ENCODE measurements at places on chromosomes 5 and 9.

DNA sequence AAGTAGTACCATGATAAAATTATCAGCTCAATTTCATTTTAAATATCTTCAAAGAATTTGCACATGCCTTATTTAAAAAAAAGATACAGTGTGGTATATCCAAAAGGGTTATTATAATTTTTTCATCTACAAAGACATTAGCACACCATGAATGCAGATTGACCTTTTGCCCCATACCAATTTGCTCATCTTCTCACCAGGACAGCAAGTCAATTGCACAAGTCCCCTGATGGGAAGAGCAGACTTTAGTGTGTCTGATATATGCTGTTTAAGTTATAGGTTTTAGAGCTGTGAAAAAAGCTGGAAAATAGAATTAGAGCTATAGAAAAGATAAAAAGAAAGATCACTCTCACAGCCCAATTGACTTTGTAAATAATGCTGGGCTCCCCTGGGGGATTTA is 325.8 kb upstream of the CDH6 start:
- DNase-seq, result no peak

GRCh38 chr5:113371721-113372196 is 63.0 kb downstream of the TSSK1B start:
- no peak for DNase-seq

DNA sequence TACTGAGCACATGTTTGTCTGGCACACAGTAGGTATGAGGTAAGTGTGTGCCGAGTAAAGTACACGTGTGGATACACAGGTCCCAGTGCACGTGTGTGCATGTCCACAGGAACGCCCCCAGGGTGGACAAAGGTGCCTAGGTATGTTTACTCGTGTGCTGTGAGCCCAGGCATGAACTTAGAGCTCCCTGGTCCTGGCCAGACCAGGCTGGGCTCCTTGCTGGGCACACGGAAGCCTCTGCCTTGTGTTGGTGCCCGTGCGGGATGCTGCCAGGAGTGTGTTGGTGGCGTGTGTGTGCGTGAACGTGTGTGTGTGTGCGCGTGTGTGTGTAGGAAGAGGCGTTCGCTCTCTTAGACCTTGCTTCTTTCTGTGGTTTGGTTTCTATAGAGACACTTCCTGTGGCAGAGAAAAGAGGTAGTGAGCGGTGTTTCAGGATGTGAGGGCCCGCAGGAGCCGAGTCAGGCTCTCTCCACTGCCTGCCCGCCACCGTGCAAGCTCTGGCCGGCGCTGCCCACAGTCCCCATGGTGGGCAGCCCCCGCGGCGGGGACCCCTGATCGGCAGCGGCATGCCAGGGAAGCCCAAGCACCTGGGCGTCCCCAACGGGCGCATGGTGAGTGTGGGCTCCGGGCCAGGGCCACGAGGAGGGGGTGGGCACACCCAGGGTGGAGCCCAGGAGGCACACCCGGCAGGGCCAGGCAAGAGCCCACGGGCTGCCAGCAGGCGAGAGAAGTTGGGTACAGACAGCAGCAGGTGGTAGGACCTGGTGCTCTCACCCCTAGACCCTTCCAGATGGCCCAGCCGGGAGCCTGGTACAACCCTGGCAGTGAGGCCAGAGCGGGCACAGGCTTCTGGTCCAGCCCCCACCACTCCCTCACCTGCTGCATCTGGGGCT is at the start of gene RGS14:
RGS14 (plus strand) TSS at position 466 of the 893 bp plus-strand sequence; CDS start at position 567, 101 bp downstream.
- peak; percentile 41 for DNase-seq

DNA sequence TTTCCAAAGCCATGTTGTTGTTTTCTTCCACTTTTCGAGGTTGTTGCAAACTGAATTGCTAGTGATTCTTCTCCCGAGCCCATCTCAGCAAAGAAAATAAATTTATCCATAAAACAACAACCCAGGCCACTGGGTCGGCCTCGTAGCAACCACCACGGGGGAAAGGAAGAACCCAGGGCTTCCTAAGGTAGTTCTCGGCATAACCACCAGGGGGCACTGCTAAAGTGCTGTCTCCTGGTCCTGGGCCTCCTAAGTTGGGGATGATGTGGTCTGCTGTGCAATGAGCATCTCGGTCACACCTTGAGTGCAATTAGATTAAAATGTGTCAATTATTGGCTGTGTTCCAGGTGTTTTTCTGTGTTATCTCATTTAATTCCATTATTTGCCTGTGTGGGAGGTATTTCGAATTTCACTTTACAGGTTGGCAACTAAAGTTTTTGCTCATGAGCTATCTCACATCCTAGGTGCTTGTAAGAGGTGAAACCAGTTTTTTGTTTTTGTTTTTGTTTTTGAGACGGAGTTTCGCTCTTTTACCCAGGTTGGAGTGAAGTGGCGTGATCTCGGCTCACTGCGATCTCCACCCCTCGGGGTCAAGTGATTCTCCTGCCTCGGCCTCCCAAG is 102.8 kb upstream of the DAP start:
- DNase-seq, result peak; percentile 44

GRCh38 chr5:104189031-104189430 is 626.4 kb upstream of the NUDT12 start:
- DNase-seq, result no peak
